ENCODE measurements at places on chromosomes 3 and 15. TPM values are rescaled to one million over a fixed set of nuclear protein-coding genes. Genes with fewer than 3 reads are reported as not detected.

The TMEM266 gene
- total RNA-seq: not detected

The SCG5 gene
- 16.7 TPM for total RNA-seq

The KBTBD8 gene
- total RNA-seq: 1.1 TPM

The PLCH1 gene
- 0.09 TPM for total RNA-seq

The FRG2C gene
- total RNA-seq: not detected

The ASB14 gene
- total RNA-seq: not detected

The AHSG gene
- not detected for total RNA-seq

The SH2D7 gene
- total RNA-seq: not detected

The ABHD6 gene
- 5.5 TPM for total RNA-seq

The TRH gene
- total RNA-seq: 2.5 TPM

The EXD1 gene
- total RNA-seq: not detected

The PRR20G gene
- total RNA-seq: not detected

The DNAH1 gene
- total RNA-seq: 3.4 TPM

The EDEM1 gene
- 32.6 TPM for total RNA-seq

The KY gene
- total RNA-seq: 1.6 TPM

The SAMD7 gene
- total RNA-seq: not detected

The MEIS2 gene
- total RNA-seq: 84.0 TPM

The EBLN2 gene
- total RNA-seq: 5.8 TPM

The XCR1 gene
- not detected for total RNA-seq

The PDCD10 gene
- total RNA-seq: 90.7 TPM

The RAB8B gene
- total RNA-seq: 25.3 TPM

The PRRT3 gene
- total RNA-seq: 5.5 TPM

The ATP2C1 gene
- total RNA-seq: 106 TPM

The PFN2 gene
- 161 TPM for total RNA-seq

The PRSS50 gene
- total RNA-seq: not detected

The FBXW12 gene
- total RNA-seq: 0.27 TPM

The CHDH gene
- total RNA-seq: 7.9 TPM

The SOX14 gene
- not detected for total RNA-seq

The FOXP1 gene
- 43.3 TPM for total RNA-seq
